ENCODE measurements at places on chromosomes 13 and 19.

GRCh38 chr19:49896863-49897621 is at the start of gene IL4I1:
Gene IL4I1, minus strand, starts transcription at chr19:49896887. Its CDS starts 727 bp downstream, at chr19:49896160.
- peak; percentile 28 for DNase-seq

DNA sequence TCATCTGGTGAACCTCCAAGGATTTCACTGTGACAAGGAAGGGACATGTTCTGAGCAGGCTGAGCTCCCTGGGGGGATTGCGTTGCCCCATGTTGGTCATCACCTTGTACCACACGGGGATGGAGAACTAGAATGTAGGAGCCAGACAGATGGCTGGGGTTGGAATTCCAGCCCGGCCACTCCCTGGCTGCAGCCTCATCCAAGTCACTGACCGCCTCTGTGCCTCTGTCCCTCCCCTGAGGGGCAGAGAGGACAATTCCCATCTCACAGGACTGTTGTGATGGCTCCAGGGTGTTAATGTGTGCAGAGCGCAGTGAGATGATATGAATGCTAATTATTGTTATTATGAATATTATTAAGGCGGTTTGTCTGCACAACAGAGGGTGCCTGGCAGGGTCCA is 24.1 kb downstream of the ADGRL1 start:
- DNase-seq, result no peak

- no peak for DNase-seq
Observed at GRCh38 chr13:59963827-59964226, 199.9 kb downstream of the DIAPH3 start.

DNA sequence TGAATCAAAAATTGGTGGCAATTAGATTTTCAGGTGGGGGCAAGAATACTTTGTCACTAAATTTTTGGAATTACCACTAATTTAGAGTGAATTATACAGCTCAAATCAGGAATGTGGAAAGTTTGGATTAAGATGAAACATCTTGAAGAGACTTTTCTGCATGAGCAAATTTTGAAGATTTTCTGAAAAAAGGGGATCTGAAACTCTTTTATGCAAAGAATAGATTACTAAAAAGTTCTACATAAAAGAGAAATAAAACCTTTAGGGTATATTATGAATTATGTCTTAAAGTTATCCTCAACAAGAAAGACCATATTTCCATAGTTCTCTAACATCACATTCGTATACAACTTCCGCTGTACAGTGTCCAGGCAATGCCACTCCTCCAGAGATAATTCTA is 36.7 kb downstream of the ZNF93 start:
- DNase-seq, result no peak

DNA sequence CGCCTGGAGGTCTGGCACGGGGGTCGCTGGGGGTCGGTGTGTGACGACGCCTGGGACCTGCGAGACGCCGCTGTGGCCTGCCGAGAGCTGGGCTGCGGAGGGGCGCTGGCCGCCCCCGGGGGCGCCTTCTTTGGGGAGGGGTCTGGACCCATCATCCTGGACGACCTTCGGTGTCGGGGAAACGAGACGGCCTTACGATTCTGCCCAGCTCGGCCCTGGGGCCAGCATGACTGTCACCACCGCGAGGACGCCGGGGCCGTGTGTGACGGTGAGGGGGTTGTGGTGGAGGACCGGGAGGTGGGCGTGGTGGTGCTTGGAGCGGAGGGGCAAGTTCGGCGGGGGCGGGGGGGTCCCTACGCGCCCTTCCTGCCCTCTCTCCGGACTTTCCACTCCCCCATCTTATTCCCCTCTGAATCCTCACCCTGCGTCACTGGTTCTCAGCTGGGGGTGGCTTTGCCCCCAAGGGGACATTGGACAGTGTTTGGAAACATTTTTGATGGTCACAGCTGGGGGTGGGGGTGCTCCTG is 5.5 kb downstream of the SSC5D start:
- DNase-seq, result no peak

DNA sequence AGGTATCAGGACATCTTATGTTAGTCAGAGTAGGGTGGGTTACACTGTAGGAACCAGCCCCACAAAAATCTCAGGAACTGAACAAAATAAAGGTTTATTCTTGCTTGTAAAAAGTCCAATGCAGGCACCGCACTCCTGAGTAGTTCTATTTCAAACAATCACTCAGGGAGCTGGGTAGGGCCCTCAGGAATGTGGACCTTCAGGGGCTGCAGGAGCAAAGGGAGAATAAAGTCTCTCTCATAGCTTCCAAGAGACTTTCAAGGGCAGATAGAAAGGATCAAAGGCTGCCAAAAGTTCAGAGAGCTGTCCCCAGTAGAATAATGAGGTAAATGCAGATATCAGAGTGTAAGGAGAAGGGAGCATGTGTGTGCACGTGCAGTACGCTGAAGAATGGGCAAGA is 49.4 kb downstream of the RUBCNL start:
- no peak for DNase-seq

DNA sequence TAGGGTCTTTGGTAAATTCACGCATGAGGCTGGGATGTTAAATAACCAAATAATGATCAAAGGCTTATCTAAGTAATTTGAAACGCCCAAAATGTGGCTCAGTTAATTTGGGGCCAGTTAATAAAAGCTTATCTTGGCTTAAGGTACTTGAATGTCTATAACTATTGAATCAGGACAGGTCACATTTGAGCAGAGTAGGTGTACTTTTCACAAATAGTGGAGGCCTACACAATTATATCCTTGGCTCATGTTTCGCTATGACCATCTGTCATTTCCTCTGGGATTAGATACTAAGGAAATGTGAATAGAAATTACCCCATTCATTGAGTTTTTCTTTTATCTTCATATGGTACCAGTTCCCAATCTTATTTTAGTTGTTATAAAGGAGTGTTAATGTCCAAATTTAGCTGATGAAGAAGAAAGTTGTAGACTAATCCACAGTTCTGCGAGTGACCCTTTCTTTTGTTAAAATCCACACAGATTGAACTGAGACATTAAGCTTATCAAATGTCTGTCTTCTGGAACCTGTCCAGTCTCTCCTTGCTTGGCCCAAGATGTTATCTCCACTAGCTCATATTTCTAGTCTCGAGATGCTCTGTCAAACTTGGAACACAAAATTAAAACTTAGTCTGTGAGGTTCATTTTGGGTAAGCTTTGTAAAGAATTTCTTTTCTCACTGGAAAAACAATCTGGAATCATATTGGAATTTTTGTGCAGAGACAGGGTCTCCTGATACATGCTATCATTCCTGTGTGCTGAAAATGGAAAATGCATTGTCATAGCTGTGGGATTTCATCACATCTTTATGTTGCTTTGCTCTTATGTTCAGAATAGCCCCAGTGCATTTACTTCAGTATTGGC is 31.0 kb downstream of the SLAIN1 start:
- DNase-seq, result no peak

DNA sequence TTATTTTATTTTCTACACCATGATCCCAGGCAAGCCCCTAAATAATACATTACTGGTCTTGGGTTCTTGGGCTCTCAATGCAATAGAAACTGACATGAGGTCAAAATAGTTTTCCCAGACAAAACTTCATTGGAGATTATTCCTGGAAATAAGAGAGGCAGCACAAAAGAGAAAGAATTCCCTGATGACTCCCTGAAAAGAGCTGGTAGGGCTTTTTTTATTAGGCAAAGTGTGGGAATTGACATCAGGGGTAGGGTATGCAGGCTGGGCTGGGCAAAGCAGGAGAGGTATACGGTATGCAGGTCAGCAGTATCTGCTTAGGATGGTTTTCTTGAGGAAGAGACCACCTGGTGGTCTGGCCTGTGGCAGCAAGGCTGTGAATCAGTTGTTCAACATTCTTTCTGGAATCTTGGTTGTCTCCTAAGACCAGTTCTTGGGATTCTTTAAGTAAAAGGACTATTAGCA is 9.3 kb upstream of the IGFL3 start:
- no peak for DNase-seq

DNA sequence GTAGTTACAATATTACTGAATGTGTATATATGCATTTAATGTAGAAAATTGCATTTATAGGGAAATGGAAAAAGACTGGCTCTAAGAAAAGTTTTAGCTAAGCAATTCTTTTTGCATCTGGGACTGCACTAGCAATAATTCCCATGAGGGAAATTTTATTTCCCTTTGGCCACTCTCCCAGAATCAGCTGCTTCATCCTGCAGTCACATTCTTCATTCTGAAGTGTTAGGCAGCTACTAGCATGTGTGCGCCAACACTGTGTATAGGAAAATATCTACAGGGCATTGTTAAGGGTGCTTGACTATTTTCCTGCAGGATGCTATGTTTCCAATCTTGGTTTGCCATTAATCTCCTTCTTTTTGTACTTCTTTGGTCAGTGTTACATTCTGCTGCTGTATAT is 312.8 kb upstream of the PCDH20 start:
- DNase-seq, result no peak

- no peak for DNase-seq
Observed at GRCh38 chr13:39341251-39341650, 261.7 kb downstream of the LHFPL6 start.

GRCh38 chr13:113548778-113549621 is 35.6 kb upstream of the TFDP1 start:
- DNase-seq, result no peak

GRCh38 chr19:14413693-14414181 is 5.4 kb downstream of the DDX39A start:
- DNase-seq, result peak; percentile 47

DNA sequence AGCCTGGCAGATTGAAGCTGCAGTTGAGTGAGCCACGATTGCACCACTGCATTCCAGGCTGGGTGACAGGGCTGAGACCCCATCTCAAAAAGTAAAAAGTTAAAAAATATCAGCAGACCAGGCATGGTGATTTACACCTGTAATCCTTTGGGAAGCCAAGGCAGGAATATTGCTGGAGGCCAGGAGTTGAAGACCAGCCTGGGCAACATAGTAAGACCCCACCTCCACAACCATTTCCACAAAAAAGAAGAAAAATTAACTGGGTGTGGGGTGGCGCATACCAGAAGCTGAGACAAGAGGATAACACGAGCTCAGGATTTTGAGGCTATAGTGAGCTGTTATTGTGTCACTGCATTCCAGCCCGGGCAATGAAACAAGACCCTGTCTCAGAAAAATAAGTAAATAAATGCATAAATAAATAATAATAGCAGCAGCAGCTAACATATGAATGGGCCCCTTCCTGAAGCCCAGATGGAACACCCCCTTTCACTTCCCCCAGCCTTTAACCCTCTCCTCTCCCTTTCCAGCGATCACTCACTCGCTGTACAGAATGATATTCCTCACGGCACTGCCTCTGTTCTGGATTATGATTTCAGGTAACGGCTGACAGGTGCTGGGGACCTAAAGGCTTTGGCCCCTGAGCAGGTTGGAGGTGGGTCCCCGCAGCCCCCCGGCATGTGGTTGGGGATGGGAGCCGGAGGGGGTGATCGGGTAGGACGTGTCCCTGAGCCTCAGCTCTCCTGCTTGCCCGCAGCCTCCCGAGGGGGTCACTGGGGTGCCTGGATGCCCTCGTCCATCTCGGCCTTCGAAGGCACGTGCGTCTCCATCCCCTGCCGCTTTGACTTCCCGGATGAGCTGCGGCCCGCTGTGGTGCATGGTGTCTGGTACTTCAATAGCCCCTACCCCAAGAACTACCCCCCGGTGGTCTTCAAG is 3.2 kb downstream of the MAG start:
- DNase-seq, result peak; percentile 47

DNA sequence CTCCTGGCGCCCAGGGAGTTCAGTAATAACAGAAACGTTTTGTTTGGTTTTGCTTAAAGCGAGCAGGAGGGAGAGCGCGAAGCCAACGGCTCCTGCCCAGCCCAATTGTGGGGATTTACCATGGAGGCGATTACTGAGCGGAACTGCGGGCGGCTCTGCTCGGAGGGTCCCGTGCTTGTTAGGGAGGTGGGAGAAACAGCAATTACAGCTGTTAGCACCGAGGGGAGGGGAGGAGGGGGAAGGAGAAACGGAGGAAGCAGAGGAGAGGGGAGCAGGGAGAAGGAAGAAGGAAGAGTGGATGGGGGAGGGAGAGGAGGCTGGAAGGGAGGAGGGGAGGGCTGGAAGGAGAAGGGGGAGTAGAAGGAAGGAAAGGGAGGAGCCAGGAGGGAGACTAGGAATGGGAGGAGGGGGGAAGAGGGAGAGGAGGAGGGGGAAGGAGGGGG is 7.7 kb upstream of the ONECUT3 start:
- no peak for DNase-seq

DNA sequence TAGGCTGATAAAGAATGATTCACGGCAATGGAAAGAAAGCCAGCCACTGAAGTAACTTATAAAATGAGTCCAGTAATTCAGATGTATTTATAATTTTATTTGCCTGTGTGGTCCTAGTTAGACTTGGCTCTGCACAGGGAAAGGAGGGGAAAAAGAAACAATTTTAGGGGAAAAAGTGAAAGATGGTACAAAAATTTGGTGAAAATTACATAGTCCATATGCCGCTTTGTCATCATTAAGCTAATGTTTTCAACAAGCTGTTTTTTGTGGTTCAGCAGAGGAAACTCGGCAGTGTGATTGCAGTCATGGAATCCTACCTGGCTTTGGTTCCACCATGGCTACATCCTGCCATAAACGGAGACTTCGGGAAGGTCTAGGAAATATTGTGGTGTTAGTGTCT is 301.9 kb downstream of the ATP8A2 start:
- no peak for DNase-seq

- DNase-seq, result peak; percentile 10
Observed at GRCh38 chr13:30255696-30256095, 51.7 kb downstream of the KATNAL1 start.
